ENCODE measurements at places on chromosomes 5 and 9.
A peak's percentile ranks its signal among the peaks of the same experiment; 100 is the strongest.

DNA sequence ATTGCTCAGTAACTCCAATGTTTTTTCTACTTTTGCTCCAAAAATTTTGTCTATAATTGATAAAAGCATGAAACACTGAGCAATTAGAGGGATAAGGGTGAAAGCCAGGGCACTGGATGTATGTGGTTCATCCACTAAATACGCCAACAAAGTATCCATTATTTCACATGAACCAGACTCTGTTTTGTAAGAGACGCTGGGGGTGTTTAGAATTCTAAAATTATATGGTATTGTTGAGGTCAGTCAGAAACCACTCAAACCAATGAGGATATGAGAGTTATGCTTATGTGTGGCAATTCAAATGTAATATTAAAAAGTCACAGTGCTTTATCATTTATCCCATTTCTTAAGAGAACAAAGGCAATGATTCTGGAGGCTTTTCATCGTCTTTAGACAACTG, 220.2 kb downstream of the EFNA5 start:
- DNase-seq = no peak

- no peak for DNase-seq
Observed at GRCh38 chr5:149227168-149227826, 44.4 kb upstream of the AFAP1L1 start.

DNA sequence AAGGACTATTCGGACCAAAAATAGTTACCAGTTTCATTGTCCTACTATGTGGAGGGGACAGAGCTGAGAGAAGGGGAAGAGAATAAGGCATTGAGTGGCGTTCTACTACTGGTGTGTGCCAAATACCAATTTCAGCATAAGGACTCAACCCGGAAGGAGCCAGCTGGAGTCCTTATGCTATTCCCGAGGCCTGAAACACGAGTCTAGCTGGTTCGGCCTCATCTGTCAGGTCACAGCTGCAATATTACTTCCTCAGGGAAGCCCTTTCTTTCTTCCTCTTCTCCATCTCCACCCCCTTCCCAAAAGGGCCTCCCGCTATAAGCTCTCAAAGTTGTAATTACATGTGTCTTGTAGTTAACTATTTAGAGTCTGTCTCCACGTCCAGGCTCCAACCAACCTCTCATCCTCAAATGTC, 20.5 kb upstream of the FER start:
- peak; percentile 30 for DNase-seq

DNA sequence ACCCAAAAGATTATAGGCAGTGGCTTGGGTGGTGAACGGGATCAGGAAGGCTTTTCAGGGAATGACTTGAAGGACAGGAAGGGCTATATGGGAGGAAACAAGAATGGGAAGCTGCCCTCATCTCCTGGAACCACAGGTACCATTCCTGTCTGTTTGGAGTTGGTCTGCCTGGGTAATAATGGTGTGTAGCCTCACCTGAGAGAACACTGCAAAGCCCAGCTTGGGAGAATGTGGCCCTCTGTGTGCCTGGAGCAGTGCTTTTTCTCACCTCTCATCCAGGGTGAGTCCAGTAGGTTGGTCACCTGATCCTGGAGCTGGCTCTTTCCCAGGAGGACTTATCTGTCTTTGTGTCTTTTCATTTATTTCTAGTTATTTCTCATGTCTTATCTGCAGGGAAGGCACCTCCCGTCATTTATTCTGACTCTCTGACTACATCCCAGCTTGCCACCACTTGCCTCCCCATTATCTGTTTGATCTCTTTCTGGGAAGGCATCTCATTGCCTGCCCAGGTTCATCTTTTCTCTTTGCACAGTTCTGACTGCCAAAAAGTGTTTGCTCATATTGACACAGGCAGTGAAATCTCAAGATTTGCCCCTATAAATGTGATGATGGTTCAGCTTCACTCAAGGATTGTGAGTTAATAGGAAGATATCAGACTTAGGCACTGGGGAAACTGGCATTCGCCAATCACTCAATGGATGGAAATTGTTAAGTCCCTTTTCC, 22.5 kb upstream of the OR2S2 start:
- no peak for DNase-seq

GRCh38 chr5:64077589-64077988, 88.1 kb upstream of the RNF180 start:
- no peak for DNase-seq

- DNase-seq = no peak
Observed at GRCh38 chr5:103111468-103111867, 8.5 kb downstream of the GIN1 start.

GRCh38 chr5:103126557-103126956, 6.5 kb downstream of the PPIP5K2 start:
- DNase-seq = no peak

Measured in Caco-2 (cell line).